ENCODE measurements at places on chromosomes 5 and 9.
A peak's percentile ranks its signal among the peaks of the same experiment; 100 is the strongest.

DNA sequence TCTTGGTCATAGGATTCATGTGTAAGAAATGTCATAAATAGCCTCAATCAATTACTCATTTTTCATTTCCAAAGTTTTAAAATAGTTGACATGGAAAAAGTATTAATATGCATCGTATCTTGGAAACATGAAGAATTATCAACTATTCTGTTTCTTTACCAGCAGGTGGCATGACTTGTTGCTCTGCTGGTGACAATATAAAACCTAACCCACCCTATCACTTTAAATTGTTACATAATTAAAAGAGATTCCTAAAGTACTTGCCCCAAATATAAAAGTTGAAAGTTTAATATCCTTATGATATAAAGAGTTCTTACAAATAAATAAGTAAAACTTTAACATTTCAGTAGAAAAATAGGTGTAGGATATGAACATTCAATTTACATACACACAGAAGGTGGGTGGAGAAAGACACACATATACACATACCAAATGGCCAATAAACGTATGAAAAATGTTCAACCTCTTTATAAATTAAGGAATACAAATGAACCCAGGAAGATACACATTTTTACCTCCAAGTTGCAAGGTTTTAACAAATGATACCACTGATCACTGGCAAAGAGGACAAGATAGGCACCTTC lies 30.6 kb downstream of the MAP1B start:
- peak; percentile 49 for DNase-seq

GRCh38 chr5:176361437-176362232 lies at the start of gene KIAA1191:
Gene KIAA1191 (minus strand): TSS chr5:176361764. CDS start chr5:176359508, 2,256 bp downstream.
- DNase-seq, result peak; percentile 90

DNA sequence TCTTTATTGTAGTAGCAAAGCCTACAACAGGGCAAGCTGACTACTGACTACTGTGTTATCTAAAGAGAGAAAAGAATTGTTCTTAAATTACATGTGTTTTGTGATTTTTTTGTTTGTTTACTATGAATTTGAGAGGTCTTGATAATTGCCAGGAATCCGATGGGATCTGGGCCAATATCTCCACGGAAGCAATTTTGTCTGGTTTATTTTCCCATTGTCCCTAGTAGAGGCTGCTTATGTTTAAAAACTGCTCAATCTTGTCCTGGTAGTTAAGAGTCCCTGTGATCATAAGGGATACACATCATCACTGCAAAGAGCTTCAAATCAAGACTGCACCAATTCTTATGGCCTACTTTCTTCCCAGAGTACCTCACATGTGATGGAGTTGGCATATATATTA lies 94.4 kb downstream of the GLDC start:
- no peak for DNase-seq

DNA sequence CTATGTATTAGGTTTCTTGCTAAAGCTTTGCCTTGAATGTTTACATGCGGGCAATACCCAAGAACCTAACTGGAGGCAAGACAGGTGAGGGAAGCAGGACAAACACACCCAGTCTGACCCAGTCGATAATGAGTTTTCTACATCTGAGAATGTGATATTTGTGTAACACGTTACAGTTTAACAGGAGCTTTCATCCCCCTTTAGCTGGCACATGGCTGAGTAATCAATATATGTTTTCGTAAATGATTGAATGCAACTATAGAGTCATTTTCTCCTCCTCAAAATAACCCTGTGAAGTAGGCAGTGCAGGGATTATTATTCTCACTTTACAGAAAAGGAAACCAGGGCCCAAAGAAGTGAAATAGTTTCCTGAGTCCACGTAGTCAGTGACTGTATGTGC lies 84.7 kb upstream of the HTR4 start:
- DNase-seq, result no peak

DNA sequence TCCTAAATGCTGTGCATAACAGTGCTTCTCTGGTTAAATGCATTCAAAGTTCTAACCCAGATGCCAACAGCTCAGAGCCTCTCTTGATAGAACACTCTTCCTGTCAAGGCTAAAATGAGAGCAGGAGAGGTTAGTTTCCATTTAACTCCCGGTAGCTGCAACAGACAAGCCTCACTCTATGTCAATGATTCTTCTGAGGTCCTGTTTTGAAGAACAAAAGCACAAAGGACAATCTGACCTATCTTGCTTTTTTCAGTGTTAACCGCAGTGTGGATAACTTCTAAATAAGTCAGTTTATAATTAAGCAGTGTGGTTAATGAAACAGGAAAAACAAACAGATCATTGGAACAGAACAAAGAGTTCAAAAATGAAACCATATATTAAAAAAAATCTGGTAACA lies 80.7 kb downstream of the ANKRD55 start:
- no peak for DNase-seq

DNA sequence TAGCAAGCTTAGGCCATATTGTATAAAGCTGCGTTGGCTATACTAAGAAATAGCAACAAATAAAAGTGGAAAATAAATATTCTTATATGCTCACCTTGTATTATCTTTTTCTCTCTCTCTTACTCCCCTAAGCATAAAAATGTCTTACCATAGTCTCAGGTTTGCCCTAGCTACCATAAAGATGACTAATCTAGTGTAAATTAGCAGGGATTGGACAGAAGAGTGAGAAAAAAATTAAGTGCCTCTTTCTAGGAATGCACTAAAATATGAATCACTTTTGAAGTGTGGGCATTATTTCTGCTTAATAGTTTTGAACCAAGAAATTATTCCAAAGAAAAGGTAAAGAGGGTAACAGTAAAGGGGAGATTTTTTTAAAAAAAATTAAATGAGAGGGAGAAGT lies 201.3 kb downstream of the HINT1 start:
- DNase-seq, result no peak

DNA sequence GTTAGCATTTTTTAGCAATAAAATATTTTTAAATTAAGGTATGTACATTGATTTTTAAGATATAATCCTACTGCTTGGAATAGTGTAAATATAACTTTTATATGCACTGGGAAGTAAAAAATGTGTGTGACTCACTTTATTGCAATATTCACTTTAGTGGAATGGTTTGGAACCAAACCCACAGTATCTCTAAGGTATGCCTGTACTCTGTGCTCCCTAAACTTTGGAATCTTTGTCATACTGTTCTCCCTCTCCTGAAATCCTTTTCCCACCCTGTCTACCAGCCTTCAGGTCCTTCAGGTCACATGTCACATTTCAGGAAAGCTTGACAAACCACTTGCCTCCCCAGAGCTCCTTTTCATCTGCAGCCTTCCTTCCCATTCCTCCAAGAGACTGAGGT lies 308.7 kb downstream of the SPOCK1 start:
- DNase-seq, result no peak

GRCh38 chr9:87973730-87974292 lies 522 bp downstream of the CDK20 start:
- DNase-seq, result no peak

- DNase-seq, result no peak
These were observed 131.2 kb downstream of the WNK2 start for GRCh38 chr9:93315118-93315517.

GRCh38 chr9:73259086-73259696 lies 107.5 kb downstream of the ANXA1 start:
- DNase-seq, result no peak
